ENCODE measurements at places on chromosomes 1 and 21.

DNA sequence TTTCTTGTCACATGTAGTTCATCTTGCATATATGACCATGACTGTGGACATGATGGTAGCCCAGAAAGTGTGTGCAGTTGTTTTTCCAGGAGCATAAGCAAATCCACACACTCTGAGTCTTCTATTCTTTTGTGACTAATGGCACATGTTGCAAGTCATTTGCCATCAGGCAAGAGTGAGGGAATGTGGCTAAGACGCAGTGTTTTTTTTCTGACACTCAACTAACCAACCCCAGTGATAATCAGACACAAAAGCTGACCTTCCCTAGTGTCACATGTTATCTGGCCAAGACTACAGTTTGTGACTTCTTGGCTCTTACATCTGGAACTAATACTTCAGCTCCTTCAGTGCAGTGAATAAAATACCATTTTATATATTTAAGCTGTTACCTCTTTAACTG is 108.8 kb downstream of the ITSN1 start:
- no peak for DNase-seq

- DNase-seq = no peak
These were observed 52.8 kb upstream of the ACADM start for GRCh38 chr1:75671708-75672107.

DNA sequence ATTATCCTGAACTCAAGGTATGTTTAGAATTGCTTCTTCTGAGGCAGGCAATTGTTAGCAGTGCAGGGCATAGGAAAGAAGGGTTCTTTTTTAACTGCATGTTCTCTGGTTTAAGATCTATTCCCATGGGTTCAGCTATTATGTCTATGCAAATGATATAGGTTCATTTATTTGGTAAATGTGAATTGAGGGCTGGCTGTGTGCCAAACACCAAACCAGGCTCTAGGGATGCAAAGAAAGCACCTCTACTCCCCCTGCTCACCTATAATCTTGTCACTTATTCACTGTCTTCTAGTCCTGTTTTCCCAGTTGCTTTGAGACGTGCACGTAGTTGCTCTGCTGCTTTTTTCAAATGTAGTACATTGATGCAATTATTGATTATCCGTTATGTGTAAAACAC is 691 bp upstream of the KIFAP3 start:
- DNase-seq = no peak

DNA sequence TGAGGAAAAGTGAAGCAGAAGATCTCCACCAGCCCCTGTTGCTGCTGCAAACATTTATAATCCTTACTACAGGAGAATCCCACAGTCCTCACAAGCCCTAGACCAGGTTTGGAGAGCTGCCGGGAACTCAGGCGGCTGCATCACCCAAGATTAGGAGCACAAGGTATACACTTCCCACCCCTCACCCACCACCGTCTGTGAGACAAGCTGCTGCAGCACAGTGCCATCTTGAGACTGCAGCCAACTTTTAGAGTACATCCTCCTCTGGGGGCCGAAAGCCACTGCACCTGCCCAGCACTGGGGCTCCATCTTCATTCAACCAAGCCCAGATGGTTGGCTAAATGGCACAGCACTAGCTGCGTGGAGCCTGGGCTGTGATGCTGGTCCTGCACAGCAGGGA is 13.8 kb downstream of the OLFML3 start:
- DNase-seq = no peak

GRCh38 chr1:243719476-243719875 is 130.6 kb downstream of the AKT3 start:
- DNase-seq = no peak

DNA sequence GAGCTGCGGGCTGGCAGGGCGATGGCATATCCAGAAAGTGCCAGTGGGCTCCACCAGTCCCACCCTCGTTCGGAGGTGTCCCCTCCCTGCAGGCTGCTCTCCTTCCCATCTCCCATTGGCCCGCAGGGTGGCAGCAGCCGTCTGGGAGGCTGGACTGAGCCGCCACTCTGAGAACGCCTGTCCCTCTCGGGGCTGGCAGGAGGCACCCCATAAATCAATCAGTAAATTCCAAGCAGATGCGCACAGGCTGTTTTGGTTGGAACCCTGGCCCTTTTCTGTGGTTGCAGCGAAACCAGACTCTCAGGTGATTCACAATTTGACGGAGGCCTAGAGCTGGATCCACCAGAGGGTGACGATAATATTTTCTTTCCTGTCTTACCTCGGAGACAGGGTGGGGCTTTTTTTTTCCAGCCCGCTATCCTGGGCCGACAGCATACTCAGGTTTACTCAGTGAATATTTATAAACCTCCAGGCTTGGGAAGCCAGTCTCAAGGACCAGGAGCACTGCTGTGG is 99.7 kb downstream of the GLIS1 start:
- no peak for DNase-seq

DNA sequence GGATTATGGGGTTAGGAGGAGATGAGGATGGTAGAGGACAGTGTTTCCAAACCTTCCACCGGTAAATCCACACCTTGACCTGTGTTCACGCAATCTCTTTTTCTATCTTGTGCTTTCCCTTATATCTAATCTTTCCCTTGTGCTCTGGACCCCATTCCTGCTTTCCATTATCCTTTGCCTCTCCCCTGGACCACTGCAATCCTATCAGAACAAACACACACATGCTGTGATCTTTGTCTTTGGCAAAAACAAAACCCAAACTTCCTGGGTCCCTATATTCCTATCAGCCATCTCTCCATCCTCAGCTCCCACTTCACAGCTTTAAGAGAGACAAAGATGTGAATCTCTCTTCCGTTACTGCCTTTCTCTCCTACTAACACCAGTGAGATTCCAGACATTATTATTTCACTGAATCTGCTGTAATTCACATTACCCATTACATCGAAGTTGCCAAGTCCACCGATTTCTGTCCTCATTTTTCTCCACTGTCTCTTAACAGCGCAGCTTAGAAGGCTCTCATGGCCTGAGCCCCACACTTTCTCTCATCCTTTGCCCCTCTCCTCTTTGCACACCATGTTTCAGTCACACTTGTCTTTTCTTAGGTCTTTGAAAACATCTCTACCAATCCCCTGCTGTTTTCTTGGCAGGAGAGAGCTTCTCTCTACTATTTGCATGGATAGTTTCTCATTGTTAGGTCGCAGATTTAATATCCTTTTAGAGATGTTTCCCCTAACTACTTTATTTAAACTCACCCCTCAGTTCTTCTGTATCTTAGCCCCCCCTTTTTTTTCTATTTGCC is 230.0 kb upstream of the B3GALT2 start:
- no peak for DNase-seq

DNA sequence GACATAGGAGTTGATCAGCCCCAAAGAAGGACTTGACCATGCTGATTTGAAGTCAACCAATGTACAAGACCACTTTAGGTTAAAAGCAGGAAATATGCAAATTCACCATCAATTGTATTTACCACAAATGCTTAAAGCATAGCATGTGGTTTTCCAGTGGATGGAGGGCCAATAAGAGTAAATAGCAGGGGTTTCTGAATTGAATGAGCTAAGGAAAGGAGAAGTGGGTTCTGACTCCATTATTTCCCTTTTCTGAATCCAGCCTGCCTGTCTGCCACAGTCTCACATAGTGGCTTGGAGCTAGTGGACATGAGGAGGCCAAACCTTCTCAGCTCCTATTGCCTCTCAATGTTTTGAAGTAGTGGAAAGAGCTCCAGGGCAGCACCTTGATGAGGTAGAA is 7.2 kb upstream of the TNFSF18 start:
- DNase-seq = no peak

DNA sequence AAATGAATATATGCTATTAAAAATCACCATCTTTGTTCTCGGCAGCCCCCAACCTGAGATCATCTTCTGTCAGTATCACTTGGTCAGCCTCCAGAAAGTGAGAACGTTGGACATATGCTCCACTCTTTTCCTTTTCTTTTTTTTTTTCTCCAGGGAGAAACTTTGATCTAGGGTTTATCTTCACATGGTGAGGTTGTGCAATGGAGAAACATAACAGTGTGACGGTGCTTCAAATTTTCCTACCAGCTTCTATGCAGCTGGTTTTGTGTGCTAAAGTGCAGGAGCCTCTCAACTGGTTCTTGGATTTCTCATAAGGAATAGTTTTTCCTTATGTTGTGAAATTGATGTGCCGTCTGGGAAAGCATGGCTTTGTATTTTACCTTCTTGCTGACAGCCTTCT is 1202.9 kb downstream of the NCAM2 start:
- DNase-seq = no peak

GRCh38 chr1:246699095-246699735 is 25.0 kb upstream of the SCCPDH start:
- DNase-seq = peak; percentile 51

DNA sequence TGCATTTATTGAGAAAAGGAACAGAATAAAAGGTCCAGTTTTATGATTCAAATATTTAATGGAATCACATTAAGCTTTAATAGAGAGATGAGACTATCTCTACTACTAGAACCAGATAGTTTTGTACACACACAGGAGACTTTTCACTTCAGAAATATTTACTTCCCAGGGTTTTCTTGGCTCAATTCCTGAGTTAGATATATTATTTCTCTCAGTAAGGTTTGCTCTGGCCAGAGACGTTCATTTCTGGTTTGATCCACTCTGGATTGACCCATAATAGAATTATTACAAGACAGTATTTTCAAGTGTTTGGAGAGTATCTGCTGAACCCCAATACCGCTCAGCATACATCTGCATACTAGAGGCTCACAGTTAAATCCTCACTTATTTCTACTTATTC is 1.3 kb upstream of the RCOR3 start:
- no peak for DNase-seq

- DNase-seq = no peak
These were observed 9.3 kb upstream of the SFN start for GRCh38 chr1:26853600-26853999.
